ENCODE measurements at places on chromosomes 5 and 9. TPM values are rescaled to one million over a fixed set of nuclear protein-coding genes. Genes with fewer than 3 reads are reported as not detected.

Gene GFI1B
- total RNA-seq: not detected

Gene ST8SIA4
- total RNA-seq: 0.28 TPM

Gene NR2F1-AS1
- 45.1 TPM for total RNA-seq

Gene MIGA2
- total RNA-seq: 22.7 TPM

Gene FCN2
- not detected for total RNA-seq

Gene CDO1
- total RNA-seq: 7.7 TPM

Gene FCN1
- total RNA-seq: not detected
